ENCODE measurements at places on chromosomes 5 and 9.

GRCh38 chr5:107630184-107630583, 40.6 kb downstream of the EFNA5 start:
- no peak for DNase-seq

DNA sequence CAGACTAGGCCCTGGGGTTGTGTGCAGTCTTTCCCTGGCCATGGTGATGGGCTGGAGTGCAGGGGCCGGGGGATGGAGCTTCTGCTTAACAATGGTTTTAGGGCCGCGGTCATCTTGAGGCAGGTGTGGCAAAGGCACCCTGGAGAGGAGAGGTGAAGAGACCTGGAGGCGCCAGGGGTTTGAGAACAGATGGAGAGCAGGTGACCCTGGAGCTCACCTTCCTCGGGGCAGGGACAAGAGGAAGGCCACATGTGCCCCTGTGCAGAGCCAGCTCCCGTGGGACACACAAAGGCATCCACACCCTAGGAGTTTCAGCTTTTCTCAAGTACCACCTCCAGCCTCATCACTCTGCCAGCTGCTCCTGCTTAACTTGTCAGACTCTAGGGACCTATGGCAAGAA, 46.4 kb upstream of the SH3GL2 start:
- DNase-seq: no peak

DNA sequence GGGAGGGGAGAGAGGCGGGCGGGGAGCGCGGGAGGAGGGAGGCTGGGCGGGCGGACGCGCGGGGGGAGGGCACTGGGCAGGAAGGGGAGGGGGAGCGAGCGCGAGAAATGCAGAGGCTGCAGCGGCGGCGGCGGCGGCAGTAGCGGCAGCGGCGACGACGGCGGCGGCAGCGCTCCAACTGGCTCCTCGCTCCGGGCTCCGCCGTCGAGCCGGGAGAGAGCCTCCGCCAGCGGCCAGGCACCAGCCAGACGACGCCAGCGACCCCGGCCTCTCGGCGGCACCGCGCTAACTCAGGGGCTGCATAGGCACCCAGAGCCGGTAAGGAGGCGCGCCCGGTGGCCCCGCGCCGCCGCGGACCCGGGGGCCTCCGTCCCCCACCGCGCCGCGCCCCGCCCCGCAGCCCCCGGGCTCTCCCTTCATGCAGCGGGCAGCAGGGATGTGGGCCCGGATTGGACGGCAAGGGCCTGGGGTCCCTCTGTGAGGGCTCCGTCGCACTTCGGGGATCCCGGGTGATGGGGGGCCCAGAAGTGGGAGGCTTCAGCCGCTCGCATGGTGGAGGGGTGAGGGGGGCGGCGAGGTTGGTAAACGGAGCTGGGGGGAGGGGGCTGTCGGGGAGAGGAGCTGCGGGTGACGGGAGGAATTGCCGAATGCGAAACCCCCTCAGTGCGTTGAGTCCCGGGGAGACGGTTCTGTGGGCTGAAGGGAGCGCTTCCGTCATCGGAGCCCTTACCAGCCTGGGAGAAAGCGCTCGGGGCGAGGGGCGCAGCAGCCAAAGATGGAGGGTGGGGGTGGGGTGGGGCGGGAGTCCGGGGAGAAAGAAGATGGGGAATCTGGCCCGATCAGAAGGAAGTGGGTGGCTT, at the start of gene BASP1:
Gene BASP1, plus strand, starts transcription at position 139 of the 860 bp plus-strand sequence. CDS start 57,586 bp downstream, outside the sequence.
- DNase-seq: peak; percentile 20

GRCh38 chr9:127907867-127908659, 8.7 kb upstream of the ST6GALNAC6 start:
- no peak for DNase-seq

DNA sequence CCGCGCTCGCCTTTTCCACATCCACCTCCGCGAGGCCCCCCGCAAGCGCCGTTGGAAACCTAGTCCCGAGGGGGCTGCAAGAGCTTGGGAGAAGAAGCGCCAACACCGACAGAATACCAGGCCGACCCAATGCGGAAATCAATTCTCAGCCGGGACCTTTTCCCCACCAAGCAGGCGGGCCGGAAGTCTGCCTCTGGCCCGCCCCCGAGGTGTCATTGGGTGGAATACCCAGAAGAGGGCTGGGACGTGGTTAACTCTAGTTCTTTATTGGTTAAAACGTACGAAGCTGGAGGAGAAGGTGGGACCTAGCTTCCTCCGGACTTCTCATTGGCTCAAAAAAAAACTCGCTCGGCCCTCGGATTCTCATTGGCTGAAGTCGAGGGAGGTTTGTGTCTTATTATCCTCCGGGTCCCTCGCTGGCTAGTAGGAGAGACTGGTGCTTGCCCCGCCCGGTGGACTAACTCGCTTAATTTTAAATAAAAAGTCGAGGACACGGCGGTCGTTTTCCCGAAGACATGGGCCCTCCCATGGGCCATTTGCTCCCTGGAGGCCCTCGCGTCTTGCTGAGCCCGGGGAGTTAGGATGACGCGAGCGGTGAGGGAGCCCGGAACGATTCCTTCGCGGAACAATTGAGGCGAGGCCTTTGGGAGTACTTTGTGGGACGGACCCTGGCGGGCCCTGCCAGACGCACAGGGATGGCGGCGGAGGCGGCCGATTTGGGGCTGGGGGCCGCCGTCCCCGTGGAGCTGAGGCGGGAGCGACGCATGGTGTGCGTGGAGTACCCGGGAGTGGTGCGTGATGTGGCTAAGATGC, at the start of gene GTF3C5:
Gene GTF3C5, plus strand, starts transcription at position 681 of the 813 bp plus-strand sequence. Its CDS starts 15 bp downstream, at position 696.
- peak; percentile 95 for DNase-seq

- DNase-seq: no peak
These were observed 116.9 kb upstream of the RAI14 start for GRCh38 chr5:34539183-34539582.

- no peak for DNase-seq
These were observed 112.0 kb downstream of the RXRA start for GRCh38 chr9:134438195-134438788.

GRCh38 chr9:38720083-38720745, at the start of gene FAM240B:
Gene FAM240B, minus strand, starts transcription at chr9:38720133. Its CDS starts 16,134 bp downstream, at chr9:38703999.
- DNase-seq: no peak

GRCh38 chr9:118367383-118367782, 663.2 kb downstream of the TLR4 start:
- no peak for DNase-seq

GRCh38 chr9:125579030-125579932, 127.7 kb downstream of the MAPKAP1 start:
- DNase-seq: no peak

- no peak for DNase-seq
These were observed 499.2 kb downstream of the BNC2 start for GRCh38 chr9:16371306-16371705.

- no peak for DNase-seq
These were observed 113.4 kb upstream of the MSX2 start for GRCh38 chr5:174610968-174611367.

DNA sequence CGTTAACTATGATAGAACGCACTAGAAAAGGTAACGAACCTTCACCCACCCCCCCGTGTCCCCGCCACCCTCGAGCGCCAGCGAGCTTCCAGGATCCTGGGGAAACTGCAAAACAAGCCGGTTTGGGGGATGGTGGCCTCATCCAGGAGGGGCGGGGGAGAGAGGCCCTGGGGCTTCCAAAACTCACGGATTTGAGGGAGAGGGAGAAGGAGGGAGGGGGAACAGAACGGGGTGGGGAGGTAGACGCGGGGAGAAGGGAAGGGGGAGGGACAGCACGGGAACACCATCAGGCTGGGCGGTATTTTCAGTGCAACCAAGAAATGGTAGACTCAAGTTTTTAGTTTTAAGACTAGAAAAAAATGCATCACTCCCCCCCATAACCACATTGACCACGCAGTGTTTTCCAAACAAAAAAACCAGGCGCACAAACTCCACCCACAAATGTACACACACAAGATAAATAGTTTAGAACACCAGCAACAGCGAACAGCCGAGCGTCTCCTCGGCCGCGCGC, 1.4 kb downstream of the NRARP start:
- DNase-seq: no peak

- no peak for DNase-seq
These were observed 425.8 kb downstream of the MAN2A1 start for GRCh38 chr5:110115503-110115902.

DNA sequence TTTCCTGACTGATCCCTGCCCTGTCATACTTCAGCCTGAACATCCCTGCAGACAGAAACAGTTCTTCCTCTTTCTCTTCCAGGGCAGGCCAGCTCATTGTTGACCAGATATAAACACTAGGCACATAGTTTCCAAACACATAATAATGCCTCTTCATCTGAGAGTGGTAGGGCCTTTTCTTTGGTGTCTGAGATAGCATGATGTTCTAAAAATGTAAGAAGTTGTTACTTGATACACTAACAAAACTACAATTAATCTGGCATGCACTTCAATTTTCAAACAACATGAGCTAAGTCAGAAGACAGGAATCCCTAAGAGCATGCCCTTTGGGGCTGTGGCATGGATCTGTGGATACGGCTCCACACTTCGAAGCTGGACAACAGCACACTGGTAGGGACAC, 246.6 kb downstream of the SPOCK1 start:
- no peak for DNase-seq

DNA sequence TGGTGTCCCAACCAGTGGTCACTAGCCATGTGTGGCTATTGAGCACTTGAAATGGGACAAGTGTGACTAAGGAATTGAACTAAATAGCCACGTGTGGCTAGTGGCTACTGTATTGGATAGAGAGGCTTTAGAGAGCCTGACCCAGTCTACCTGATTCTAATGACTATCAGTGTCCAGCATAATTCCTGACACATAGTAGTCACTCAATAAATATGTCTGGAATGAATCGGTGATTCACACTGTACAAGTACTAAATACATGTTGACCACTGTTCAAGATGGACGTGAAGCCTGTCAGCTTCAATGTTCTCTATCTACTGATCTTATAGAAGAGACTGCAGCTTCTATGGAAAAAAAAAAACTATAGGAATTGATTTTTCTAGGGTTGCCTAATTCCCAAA, 57.7 kb upstream of the MAST4 start:
- no peak for DNase-seq

DNA sequence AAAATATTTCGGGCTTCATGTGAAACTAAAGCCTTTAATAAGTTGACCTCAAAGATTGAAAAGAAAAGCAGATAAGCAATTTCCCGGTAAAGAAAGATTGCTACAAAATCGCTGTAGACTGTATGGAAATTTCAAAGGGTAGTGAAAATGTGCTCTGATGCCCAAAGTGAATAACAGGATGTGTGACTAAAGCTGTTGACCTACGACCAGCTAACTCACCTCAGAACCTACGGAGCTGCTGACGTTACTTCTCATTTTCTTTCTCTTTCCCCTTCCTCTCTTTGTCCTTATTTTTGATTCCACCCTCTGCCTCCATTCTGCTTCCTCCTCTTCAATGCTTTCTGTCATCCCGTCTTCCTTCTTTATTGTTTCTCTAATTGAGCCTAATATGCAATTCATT, 103.2 kb downstream of the PDE4D start:
- peak; percentile 27 for DNase-seq

Measured in CD4-positive, alpha-beta T cell treated with Interleukin-4 for 1 hour (primary cell).